ENCODE measurements at places on chromosomes 1 and 21.
A peak's percentile ranks its signal among the peaks of the same experiment; 100 is the strongest.

DNA sequence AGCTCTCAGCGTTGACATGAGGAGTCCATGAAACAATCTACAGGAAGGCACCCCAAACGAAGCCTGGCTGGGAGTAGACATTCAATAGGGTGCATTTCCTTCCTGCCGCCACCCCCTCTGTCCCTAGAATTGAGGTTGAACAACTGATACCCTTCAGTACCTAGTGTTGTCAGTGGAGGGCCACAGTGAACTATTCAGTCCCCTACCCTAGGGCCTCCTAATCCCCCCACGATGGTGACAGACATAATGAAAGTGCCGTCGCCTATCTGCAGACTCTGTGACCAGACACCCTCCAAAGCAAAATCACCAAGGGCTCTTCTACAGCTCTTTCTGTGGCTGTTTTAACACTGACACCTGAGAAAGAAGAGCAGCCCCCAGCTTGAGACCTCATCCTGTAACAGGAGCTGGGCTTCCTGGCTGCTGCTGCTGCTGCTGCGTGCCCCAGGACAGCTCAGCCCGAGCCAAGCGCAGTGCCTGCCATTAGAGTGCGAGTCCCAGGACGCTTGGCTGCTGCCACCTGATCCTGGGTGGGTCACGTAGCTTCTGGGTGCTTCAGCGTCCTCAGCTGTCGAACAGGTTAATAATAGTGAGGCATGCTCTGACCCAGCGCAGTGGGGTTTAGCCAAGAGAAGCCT is 183.0 kb downstream of the ZBTB18 start:
- DNase-seq, result no peak

GRCh38 chr1:62613890-62614289 is 16.6 kb downstream of the ANGPTL3 start:
- DNase-seq, result no peak

DNA sequence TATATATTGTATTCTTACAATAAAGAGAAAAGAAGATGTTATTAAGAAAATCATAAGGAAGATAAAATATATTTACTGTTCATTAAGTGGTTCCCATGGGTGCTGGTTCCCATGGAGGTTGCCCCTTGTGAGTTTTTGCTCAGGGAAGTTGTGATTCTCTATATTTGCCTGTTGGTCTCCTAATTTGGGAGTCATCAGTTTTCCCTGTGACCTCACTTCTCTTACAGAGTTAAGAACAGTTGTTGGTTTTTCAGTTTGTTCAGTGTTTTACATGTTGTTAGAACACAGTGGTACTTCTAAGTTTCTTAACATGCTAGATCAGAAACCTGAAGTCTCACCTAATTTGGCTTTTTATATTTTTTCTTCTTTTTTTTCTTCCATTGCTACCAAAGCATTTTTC is 109.2 kb downstream of the OSBPL9 start:
- no peak for DNase-seq

DNA sequence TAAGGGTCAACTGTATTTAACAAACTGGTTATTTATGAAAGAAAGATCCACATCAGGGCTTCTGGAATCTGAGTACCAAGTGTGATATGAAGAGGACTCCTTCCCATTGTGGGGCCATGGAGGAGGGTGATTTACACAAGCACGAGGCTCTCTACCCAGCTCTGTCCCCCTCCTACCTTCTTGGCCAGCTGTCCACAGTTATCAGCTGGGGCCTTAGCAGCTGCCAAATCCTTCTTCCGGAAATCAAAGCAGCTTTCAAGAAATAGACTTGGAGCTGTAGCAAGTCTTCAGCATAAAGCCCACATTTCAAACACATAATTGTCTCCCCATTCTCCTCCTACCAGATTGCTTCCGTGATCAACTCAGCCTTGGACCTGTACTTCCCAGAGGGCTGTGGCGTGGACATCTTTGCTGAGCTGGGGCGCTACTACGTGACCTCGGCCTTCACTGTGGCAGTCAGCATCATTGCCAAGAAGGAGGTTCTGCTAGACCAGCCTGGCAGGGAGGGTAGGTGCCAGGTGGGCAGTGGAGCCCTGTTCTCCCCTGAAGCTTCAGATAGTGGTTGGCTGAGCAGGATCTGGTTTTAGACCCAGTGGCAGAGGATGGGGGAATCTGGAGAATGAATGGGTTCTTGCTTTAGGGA is 15.5 kb downstream of the AZIN2 start:
- DNase-seq, result no peak

DNA sequence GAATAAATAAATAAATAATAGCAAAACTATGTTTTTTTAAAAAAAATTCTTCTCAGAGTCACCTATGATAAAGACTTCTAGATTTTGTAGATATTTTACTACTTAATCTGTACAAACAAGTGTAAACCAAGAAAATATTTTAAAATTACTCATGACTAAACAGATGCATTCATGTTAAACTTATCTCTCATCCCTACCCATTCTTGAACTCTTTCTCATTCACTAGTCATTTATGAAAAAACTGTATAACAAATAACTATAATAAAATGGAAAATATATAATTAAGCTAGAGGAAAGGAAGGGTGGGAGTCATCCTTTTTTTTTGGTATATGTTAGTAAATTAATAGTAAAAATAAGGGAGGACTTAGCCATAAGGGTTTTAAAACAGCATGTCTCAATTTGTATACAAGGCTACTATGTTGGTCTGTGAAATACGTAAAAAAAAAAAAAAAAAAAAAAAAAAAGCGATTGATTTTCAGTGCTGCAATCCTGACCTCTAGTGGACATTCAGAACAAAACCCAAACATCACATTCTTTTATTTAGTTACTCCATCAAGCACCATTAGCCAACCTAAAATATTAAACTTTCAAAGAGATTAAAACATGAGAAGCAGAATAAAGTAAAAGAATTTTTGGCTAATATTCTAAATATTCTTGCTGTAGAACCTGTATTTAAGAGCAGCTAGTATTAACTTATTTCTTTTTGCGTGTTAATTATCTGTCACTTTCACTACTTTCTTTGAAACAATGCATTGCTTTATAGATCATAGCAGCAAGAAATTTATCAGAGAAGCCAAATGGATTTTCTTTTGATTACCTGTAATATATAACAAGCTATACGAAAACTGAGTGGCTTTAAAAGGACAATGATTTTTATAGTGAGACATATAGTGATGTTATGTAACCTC is 255.8 kb upstream of the CACYBP start:
- peak; percentile 70 for DNase-seq

DNA sequence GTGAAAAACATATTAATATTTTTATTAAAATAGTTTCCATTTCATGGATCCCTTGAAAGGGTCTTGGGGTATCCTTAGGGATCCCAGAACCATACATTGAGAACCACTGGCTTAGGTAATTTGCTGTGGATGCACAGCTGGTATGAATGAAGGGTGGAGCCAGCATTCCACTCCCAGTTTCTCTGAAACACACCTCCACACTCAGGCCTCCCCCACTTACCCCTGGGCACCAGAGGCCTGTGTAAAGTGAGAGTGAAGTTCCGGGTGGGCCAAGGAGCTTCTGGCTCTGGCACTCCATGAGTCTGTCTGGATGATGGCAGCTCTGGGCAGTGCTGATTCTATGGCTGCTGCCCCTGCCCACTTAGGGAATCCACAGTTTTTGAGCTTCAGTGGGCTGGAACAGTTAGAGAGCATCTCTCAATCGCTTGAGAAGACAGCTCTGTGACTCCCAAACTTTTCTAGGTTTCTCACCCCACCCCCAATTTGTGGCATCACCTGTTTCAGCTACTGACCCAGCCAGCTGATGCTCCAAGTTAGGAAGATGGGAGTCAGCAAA is 57.8 kb upstream of the CD1D start:
- no peak for DNase-seq

DNA sequence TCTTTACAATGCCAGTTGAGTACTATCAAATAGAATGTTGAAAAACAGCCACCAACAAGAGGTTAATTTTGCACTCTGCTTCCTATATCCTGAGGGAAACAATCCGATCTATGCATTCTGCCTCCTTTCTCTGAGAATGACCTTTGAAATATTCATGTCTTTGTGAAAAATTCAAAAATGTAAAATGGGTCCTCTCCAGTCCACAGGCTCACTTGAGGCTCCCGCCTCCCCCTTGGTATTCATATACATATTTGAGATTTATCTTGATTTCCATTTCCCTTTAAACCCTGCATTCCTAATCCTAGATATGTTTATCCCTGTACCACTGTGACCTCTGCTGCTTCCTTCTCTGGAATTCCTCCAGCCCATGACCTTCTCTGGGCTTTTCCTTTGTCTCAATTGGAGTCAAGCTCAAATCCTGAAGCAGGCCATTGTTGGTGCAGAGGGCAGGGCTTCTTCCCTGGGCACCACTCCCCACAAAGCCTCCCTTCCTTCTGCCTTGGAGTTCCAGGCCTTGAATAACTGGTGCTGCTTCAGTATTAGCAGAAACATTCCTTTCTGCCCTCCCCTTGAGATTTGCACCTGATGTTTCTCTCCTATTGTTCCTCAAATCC is 296.8 kb downstream of the PBX1 start:
- DNase-seq, result peak; percentile 6

- DNase-seq, result no peak
Observed at GRCh38 chr1:12454406-12455391, 163.3 kb downstream of the DHRS3 start.

DNA sequence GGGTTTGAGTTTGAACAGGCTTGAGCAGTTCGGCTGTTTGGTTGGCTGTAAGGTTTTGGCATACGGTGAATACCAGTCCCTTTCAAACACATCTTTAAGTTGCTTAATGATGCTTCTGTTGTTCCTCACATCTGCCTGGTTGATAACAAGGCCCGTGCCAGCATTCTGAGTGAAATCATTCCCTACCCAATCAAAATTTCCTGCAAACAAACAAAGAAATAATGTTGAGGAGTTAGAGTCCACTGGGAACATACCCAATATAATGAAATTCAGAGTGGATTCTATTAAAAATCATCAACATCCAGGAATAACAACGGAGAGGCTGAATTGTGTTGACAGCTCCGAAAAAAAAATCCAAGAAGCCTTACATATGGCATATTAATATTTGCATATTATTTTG is 91.0 kb upstream of the MAP1LC3C start:
- no peak for DNase-seq

DNA sequence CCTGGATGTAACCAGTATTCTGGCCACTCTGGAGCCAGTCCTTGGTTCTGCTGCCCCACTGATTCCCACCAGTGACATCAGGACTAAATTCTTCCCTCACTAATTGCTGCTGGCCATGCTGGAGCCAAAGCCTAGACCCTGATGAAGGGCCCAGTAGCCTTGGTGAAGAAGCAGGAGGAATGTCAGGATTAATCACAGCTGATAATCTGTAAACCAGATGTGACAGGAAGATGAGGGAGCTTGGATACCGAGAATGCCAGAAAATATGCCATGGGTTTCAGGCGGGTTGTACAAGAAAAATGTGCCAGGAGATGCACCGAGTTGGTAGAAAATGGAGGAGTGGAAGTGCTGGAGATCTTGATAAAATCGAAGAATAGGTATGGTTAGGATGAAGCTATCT is 119.0 kb upstream of the PPP2R5A start:
- DNase-seq, result no peak

DNA sequence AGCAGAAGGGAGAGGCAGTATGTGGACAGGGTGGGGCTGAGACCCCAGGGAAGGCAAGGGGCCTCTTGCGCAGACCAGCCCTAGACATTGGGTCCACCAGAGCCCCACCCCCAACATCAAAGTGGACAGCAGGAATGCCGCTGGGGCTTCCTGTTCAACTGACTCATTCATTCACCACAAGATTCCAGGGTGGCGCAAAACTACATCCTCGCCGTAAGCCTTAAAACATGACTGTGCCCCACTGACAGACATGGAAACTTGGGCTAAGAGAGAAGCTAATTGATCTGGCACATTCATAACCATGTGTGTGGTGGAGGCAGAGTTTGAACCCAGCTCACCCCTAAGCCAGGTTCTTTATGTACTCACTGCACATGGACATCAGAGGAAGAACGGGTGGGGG is 14.0 kb downstream of the COL16A1 start:
- DNase-seq, result peak; percentile 40

DNA sequence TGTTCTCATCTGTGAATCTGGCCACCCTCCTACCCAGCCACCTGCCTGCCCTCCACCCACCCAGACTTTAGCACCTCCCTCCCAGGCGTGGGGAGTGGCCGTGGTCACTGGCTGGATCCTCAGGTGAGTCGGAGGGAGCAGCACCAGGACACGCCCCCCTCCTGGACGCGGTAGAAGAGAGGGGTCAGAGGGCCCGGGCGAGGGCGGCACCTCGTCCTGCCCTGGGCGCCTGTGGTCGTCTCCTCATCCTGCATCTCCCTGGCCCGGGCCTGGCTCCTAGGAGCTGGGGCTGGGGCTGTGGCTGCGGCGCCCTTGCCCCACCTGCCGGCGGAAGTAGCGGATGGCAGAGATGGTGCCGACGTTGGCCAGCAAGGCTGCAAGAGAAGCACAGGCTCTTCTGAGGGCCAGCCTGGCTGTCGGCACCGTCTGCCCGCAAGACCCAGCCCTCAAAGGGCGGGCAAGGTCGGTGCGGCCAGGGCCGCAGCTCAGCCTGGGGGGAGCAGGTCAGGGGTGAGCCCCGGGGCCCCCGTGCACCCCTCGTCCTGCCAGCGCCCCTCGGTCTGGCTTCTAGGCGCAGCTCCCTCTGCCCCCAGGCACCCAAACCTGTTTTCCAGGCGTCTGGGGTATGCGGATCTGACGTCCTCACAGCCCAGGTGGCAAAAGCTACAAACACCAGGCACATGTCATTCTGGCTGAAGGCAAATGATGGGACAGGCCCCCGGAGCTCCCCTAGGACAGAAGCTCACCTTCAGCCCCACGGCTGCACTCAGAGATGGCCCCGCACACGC is 5.8 kb downstream of the PERM1 start:
- DNase-seq, result peak; percentile 77

GRCh38 chr1:96233422-96233821 is 488.2 kb upstream of the PTBP2 start:
- no peak for DNase-seq

DNA sequence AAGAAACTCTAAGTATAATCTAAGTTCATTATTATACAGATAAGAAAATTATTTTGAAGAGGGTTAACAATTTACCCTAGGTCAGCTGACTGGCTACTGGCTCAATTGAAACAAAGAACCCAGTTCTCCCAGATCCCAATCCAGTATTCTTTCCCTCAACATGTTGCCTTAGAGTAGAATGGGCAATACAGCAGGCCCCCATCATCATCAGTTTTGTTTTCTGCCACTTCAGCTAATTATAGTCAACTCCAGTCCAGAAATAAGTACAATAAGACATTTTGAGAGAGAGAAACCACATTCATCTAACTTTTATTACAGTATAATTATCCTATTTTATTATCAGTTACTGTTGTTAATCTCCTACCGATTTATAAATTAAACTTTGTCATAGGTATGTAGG is 241.2 kb downstream of the ASTN1 start:
- no peak for DNase-seq

- no peak for DNase-seq
Observed at GRCh38 chr21:38319781-38320180, 63.0 kb downstream of the KCNJ15 start.

DNA sequence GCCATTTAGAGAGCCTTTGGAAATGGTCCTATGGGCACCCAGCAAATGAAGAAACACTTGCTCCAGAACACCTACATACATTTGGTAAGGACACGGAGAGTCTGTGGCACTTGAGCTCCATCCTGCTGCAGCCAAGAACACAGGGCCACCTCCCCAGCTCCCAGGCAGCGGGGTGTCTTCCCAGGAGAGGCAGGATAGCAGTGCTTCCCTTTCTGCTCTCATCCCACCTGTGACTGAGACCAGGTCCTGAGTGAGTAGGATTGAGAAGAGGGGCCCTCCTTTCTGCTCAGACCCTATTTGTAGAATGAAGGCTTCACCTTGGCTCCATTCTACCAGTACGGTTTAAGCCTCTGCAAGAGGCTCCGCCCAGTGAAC is 4.1 kb downstream of the C1orf174 start:
- DNase-seq, result no peak
